Activated T-helper 17 cell treated with anti-CD3 and anti-CD28 coated beads, Interleukin-2, amount 50 U/mL, for 72 hours (primary cell): ENCODE measurements at places on chromosomes 12 and 14. TPM values are rescaled to one million over a fixed set of nuclear protein-coding genes. Genes with fewer than 3 reads are reported as not detected.

Gene RNASE2
- not detected for total RNA-seq

Gene TMEM19
- 16.2 TPM for total RNA-seq

Gene KRT80
- total RNA-seq: not detected

Gene SMIM41
- total RNA-seq: not detected

Gene SIRT4
- total RNA-seq: 3.1 TPM

Gene KRT71
- not detected for total RNA-seq

Gene RASSF9
- not detected for total RNA-seq

Gene HOXC6
- total RNA-seq: not detected

Gene P2RX7
- 6.4 TPM for total RNA-seq

Gene KRT6B
- total RNA-seq: not detected

DNA sequence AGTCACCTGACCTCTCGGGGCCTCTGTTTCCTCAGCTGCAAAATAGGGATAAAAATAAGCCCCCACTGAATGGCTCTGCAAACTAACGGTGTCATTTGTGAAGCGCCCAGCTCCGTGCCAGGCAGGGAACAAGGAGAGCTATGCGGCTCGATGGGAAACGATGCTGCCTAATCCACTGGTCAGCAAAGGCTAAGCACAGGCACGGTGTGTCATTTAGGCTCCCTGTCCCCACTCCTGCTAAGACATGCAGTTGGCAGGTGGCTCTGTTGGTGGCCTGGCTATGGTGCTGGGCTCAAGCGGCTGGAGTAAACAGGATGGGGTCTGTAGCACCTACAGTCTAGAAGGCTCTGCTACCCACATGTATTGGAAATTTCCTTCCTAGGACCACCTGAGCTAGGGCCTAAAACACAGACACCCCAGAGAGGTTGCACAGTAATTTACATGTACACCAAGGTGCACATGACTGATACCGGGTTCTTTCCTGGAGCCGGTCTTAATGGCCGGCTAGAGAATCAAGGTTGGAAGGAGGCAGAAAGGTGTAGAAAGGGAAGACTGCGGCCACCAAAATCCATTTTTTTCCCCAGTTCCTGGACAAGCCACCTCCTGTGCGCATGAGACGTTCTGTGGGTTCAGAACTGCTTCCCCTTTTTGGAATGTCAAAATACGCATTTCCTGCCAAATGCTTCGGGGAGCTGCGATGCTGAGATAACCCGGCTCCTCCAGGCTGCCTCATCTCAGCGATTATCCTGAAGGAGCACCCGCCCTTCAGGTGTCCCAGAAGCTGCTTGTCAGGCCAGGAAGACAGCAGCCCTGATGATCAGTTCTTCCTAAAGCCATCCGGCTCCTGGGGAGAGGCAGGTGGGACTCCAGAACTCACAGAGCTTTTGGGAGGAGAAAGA is 1.0 kb downstream of the CACNA2D4 start:
- no peak for ATAC-seq

GRCh38 chr14:98280436-98280835 is 991.6 kb downstream of the BCL11B start:
- ATAC-seq: no peak

DNA sequence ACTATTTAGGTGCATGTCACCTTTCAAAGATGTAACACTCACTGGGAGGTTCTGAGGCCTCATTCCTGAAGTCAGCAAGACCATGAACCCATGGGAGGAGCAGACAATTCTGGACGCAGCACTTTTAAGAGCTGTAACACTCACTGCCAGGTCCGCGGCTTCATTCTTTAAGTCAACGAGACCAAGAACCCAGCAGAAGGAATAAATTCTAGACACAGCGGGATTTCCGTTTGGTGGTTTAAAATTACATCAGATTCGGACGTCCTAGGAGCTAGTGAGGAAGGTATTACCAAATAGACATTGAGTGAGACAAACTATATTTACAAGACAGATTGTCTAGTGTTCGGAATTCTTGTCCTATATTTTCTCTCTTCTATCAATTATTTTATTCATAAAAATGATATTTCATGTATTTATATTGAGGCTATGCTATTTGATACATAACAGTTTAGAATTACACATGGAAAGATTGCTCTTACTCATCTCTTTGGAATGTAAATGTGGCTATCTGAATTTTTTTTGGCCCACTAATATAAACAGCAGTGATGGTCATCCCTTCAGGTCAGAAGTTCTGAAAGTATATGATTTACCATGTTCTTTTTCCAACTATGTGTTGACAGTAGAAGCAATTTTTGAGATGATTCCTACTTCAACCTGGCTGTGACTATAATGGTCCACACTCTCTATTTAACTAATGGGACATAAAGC is 1973.0 kb upstream of the FLRT2 start:
- ATAC-seq: no peak

- no peak for ATAC-seq
Measured at GRCh38 chr12:1523046-1523445, 71.3 kb downstream of the FBXL14 start.

DNA sequence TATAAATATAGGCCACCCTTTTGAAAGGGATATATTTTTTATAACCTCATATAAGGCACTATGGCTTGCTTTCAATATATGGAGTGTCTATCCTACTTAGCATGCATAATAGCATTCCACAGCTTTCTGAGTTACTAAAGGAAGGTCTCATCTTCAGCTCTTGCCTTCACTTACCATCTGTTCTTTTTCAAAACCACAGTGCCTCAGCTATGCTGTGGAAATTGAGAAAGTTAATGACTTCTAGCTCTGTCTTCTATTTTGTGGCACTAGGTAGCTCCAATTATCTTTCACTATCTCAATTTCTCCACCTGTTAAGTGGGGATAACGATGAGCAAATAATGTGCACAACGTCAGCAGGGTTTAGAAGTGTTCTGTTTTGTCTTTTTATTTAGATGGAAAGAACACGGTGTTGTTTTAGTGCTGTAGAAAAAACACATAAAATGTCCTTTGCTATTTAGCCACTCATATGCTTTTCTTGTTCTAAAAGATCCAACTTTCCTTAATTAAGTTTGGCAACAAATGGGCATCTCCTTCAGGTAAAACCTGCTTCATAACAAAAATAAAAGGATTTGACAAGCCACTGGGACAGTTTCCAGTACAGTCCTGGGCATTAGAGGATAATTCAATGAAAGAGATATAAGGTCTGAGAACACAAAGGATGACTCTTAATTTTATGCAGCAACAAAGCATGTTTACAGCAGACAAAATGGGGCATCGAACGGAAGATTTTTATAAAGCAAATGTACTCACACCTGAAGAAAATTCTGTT is 462.0 kb upstream of the SYT1 start:
- no peak for ATAC-seq

DNA sequence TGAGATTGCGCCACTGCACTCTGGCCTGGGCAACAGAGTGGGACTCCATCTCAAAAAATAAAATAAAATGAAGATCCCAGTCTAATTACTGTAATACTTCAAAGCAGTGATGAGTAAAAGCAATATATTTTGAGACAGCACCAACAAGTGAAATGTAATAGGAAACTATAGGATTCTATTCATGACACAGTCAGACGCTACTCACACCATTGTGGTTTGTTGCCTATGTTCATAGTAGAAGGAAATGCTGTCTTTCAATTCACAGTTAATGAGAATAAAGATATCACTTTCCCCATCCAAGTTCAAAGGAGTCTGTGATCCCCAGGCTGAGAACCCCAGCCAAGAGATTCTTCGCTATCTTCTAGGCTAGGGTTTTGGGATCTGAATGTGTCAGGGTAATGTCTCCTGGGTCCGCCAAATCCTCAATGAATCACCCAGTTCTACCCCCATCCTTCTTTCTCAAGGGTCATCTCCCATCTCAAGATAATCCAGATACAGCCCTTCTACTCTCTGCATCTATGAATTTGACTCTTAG is 16.6 kb upstream of the DTX1 start:
- peak; percentile 26 for ATAC-seq

- no peak for ATAC-seq
Measured at GRCh38 chr12:28807535-28807934, 341.5 kb upstream of the FAR2 start.

DNA sequence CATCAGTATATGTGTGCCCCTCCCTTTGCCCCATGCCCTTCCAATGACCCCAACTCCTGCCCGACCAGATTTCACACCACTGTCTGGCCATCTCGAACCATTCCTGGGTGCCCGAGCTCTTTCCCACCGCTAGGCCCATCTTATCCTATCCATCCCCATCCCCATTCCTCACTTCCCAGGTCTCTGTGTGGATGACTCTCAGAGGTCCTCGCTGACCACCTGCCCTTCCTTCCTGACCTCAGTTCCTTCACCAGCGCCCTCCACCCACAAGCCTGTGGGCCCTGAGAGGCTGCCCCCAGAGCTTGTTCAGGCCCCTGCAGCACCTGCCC is 49.1 kb downstream of the CYP46A1 start:
- no peak for ATAC-seq

DNA sequence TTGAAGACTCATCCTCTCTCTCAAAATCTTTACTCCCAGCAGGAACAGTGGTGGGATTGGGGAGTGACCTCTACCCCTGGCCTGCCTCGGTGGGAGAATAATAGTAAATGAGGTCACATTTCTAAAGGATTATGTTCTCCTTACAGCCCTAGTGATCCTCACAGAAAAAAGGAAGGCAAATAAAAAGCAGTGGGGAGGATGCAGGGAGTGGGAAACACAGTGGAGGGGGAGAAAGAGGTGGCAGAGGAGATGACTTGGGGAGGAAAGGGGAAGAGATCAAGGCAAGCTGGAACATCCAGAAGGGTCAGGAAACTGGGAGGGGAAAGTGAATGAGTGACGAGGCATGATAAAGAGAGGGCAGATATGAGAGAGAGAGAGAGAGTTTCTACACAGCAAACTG is 8.3 kb upstream of the SYNDIG1L start:
- ATAC-seq: no peak

- ATAC-seq: no peak
Measured at GRCh38 chr14:23450379-23450778, 14.9 kb upstream of the MYH7 start.

- no peak for ATAC-seq
Measured at GRCh38 chr14:97276573-97276972, 479.4 kb downstream of the VRK1 start.

DNA sequence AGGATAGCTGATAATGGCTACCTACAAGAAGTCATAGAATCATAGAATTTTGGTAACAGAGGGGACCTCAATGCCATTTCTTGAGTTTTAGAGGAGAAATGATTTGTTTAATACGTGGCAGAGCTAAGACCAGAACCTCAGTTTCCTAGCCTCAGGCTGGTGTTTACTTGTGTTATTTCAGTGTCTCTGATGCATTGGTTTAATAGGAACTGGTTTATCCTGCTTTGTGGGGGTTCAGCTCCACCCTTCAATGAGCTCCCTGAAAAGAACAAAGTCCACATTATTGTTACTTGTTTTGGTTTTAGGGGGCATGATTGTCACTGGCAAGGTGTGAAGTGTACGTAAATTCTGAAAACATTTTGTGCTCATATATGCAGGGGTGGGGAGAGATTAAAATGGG is 55.4 kb downstream of the AKAP6 start:
- ATAC-seq: no peak

GRCh38 chr14:54787261-54787660 is 115.4 kb downstream of the GCH1 start:
- ATAC-seq: no peak

- ATAC-seq: peak; percentile 88
Measured at GRCh38 chr12:109777544-109777943, 55.7 kb downstream of the TRPV4 start.

DNA sequence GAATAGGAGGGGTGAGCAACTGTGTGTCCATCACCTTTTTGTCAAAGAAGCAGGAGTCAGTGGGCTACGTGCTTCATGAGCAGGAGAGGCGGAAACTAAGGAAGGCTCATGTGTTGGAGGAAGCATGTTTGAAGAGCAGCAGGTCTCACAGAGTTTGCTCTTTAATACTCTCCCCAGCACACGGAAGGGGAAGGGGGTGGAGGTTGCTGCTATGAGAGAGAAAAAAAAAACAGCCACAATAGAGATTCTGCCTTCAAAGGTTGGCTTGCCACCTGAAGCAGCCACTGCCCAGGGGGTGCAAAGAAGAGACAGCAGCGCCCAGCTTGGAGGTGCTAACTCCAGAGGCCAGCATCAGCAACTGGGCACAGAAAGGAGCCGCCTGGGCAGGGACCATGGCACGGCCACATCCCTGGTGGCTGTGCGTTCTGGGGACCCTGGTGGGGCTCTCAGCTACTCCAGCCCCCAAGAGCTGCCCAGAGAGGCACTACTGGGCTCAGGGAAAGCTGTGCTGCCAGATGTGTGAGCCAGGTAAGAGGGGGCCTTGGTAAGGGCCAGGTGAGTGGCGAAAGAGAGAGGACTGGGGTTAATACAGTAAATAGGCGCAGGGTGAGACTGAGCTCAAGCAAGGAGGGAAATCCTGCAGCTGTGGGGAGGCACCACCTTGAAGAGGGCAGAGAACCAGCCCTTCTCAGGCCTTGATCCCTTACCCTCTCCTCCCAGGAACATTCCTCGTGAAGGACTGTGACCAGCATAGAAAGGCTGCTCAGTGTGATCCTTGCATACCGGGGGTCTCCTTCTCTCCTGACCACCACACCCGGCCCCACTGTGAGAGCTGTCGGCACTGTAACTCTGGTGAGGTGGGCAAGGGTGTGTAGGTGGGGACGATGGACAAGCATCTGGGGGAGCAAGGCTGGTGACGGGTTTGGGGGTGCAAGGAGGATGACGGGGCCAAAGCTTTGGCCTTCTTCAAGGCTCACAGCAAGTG is at the start of gene CD27:
Gene CD27, plus strand, starts transcription at position 252 of the 985 bp plus-strand sequence. Its CDS starts 141 bp downstream, at position 393.
- peak; percentile 13 for ATAC-seq

DNA sequence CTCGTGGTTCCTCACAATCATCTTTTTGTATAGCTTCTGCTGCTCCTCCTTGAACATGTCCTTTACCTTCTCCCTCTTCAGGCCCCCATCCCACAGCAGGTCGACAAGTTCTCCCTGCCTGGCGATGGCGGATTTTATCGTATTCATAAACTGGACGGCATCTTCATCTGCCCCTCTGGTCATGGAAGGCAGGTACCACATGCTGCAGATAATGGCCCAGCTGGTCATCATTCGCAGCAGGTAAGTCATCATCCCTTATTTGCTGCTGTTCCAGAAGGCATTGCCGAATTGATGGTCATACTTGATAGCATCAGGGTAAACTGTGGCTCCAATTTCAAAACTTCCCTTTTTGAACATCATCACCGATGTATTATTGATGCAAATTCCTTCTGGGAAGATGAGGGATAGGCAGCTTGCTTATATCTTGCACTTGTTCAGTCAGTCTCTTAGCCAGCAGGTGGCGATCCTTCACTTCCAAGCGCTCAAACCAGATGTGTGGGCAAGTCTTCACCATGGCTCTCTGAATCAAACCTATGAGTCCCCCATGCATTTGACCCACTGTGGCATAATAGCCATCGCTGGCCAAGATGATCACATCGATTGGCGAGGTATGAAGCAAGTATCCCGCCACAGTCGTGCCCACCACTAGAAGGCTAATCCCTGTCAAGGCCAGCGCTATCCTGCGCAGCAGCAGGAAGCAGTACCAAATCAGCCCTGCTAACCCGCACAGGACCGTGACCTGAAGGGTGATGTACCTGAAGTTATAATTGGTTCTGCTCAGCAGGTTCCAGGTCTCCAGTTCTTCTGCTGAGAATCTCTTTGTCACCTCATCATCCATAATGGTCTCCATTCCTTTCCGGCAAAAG is 381.5 kb upstream of the STXBP6 start:
- no peak for ATAC-seq
